SHP77 treated with DMSO at 0.1 percent for 48 hours (cell line): ENCODE measurements at places on chromosomes 5 and 9.

DNA sequence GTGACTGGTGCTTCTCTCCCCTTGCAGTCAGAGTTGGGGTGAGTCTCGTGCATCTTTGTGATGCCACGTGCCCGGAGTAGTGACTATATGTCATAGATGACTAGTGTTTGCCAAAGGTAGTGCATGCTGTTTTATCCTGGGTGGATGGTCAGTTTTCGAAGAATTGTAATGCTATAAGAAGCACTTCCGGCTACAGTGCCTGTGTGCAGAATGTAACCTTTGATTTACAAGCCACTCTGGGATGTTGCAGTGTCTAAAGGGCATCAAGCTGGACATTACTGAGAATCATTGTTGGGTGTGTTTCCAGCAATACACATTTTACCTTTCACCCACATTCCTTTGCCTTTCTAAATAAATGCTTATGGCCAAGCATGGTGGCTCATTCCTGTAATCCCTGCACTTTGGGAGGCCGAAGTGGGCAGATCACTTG lies 16.7 kb downstream of the MVB12B start:
- DNase-seq = no peak

DNA sequence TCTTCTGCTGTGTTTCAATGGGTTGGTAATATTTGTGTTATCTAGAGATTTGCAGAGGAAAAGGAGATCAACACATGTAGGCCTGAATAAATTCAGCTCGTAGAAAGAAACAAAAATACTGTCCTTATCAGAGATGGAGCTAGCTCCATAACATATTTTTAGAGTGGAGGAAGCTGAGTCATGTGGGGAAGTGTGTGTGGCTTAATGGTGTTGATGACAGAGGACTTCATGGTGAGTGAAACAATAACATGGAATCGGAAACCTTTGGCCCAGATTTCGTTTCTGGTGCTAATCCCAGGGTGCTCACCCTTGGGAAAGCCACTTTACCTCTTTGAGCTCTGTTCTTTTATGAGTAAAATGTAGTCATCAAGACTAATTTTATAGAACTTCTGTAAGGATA lies 825.0 kb downstream of the TLR4 start:
- DNase-seq = no peak

DNA sequence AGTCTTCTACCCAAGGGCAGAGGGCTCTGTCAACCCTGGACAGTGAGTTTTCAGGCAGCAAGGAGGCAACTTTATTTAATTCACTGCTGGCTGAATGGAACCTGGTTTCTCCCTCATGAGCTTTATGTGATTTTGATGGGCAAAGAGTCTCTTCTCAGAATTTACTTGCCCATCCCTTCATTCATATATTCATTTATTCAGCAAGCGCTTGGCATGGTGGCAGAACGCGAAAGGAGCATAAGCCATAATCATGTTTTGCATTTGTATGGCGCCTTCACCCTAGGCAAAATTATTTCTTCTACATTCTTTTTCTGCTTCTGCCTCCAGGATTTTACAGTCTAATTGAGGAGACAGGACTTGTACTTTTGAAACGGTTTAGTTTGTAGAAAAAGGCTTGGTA lies 8.0 kb downstream of the DELE1 start:
- no peak for DNase-seq

DNA sequence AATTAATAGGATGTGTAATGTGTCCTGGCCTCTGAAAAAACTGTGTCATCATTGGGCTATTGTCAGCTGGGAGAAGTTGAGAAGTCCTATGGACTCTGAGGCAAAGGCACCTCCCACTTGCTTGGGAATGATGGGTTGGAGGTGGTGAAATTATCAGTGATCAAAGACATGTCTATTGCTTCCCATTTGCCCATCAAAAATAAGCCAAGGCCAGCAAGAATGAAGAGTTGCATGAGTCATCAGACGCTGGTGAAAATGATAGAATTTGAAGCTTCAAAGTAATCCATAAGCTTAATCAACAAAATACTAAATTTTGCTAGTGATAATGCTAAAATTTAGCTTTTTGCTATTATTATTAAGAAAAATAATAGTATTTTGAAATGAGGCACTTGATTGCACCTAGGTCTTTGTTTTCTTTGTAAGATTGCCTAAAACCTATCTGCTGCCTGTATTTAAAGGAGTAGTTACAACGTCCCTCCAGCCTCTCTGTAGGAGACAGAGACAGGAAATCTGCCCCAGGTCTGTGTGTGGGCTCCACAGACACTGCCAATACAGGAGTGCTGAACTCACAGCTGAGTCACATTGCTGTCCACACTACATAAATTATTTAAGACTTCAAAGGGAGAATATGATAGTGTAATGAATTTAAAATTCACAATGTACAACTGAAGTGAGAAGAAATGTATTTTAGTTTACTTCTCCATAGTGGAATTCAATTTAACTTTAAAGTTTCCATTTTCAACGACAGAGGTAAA lies 48.4 kb upstream of the APC start:
- DNase-seq = no peak

DNA sequence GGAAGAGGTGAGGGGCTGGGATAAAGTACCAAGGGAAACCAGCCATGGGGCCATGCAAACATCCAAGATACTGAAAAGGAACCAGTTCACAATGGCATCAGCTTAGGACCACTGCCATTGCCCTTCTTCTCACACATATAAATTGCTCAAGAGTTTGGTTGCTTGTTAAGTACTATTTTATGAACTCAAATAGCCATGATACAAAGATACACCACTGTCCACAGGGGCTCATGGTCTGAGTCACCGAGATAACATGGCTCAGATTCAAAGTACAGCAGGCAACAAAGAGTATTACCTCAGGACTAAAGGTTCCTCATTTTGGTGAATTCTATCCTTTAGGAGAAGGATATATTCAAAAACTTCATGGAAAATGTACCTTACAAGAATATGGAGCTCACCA lies 55.6 kb downstream of the FANCC start:
- DNase-seq = no peak

DNA sequence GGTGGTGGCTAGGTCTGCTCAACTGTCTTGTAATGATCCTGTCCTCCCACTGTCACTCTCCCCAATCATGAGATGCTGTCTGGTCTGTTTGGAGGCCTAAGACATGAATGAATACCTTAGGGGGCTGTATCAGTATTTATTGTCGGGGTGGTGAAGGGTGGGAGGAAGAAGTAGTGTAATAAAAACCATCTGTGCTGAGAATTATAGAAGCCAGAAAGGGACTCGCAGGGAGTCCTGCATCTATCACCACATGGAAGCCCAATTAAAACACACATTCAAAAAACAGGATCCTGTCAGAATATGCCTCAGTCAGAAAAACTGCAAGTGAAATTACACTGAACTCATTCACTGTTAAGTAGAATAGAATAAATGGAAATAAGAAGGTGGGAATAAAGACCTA lies 1134.3 kb upstream of the C9orf72 start:
- no peak for DNase-seq
